Activated CD8-positive, alpha-beta memory T cell treated with anti-CD3 and anti-CD28 coated beads, Interleukin-2, amount 10 ng/mL, durations not matched to agents 7 days and 5 days (primary cell): ENCODE measurements at places on chromosomes 1 and 21. TPM values are rescaled to one million over a fixed set of nuclear protein-coding genes. Genes with fewer than 3 reads are reported as not detected.

- DNase-seq: no peak
Observed at GRCh38 chr1:156104065-156104810, 10.3 kb upstream of the LMNA start.

DNA sequence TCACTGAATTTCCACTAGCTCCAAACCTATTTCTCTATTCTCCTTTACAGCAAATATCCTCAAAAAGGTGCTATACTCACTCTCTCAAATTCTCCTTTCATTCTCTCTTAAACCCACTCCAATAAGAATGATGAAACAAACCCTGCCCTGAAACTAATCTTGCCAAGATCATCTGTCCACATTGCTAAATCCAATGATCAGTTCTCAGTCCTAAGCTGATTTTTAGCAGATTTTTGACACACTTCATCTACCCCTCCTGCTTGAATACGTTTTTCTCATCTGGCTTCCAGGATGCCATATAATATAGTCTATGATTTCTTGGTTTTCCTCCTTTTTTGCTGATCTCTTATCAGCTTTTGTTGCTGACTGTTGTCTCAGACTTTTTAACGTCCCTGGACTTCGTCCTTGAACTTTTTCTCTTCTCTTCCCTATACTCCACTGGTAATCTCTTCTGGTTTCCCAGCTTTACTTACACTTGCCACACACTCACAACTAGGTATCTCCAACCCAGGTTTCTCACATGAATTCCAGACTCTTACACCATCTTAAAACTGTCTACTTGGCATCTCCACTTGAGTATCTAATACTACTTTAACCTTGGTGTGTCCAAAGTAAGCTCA is 35.3 kb downstream of the RERE start:
- DNase-seq: no peak

DNA sequence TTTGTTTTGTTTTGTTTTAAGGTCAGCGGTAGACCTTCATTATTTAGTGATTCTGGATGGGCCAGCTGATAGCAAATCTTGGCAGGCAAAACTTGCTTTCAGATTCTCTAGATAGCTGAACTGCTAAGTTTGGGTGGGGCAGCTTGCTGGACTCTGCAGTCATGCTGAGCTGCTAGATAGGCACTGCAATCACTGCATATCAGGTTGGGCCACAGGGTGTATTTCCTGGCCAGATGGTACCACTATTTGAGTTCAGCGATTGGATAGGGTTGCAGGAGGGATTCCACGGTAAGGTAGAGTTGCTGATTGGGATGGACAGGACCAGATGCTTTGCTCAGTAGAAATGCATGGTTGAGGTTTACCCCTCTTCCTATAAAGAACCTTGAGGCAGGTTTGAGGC is 579.3 kb upstream of the ADGRL4 start:
- no peak for DNase-seq

DNA sequence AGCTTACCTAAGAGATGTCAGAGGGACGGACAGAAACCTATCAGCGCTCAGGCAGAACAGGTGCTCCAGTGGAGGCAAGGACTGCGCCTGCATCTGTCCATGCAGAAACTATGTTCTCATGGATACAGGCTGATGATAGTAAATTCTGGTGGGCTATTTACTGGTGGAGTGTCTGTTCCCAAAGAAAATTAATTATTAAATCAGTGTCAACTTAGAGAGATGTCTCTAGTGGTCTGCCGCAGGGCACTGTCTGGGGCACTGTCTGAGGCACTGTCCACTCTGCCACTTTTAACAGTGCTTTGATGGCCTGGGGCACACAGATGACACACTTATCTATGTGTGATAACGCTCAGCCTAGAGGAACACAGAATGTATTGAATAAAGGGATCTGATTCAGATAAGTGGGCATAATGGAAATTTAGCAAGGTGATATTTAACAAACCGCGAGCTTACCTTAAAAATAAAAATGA is 148.1 kb downstream of the RGS7 start:
- no peak for DNase-seq

GRCh38 chr1:15067148-15067547 is 86.4 kb upstream of the TMEM51 start:
- no peak for DNase-seq

Gene LCE1E
- total RNA-seq: not detected

Gene CIART
- 1.7 TPM for total RNA-seq
